ENCODE measurements at places on chromosomes 16 and 17. TPM values are rescaled to one million over a fixed set of nuclear protein-coding genes. Genes with fewer than 3 reads are reported as not detected.

- peak; percentile 24 for ATAC-seq
Observed at GRCh38 chr17:30336369-30337171, 2.7 kb upstream of the TMIGD1 start.

Gene PRAC2
- not detected for total RNA-seq

DNA sequence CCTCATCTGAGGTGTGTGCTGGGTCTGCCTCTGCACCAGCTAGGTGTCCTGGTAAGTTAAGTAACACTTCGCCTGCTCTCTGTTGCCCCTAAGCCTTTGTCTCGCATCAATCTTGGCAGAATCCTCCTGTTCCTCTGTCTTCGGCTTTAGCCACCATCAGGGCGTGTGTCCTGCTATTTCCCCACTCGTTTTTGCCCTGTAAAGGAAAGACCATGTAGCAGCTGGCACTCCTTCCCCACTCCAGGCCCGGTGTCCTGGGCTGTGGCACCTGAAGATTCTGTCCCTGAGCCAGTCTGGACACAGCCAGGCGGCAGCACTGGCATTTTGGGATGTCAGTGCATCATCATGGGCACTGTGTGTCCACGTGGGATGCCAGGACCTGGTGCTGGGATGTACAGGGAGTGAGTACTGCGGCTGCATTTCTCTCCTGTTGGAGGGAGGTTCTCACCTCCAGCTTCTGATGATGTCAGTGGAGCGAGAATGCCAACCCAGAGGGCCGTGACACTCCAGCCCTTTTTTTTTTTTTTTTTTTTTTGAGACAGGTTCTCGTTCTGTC lies 26.2 kb upstream of the FOXK2 start:
- peak; percentile 20 for ATAC-seq

Gene KRT15
- 2,810 TPM for total RNA-seq

DNA sequence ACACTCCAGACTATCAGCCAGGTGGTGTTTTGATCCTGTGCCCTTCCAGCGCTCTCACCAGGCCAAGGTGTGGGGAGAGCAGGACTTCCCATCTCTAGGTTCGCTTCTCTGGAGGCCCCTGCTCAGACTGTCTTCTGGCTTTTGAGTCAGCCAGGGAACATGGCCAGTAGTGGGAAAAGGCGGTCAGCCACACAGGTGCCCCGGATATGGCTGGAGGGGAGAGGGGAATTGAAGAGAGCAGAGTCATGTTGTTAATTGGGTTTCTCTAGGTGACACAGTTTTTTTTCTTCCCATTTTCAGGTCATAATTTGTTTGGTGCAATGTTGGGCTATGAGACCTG lies 1.5 kb downstream of the MINK1 start:
- no peak for ATAC-seq

Gene MPO
- not detected for total RNA-seq

- ATAC-seq = no peak
Observed at GRCh38 chr17:48732688-48733629, 4.4 kb upstream of the HOXB13 start.

Gene MRPS34
- 98.6 TPM for total RNA-seq

DNA sequence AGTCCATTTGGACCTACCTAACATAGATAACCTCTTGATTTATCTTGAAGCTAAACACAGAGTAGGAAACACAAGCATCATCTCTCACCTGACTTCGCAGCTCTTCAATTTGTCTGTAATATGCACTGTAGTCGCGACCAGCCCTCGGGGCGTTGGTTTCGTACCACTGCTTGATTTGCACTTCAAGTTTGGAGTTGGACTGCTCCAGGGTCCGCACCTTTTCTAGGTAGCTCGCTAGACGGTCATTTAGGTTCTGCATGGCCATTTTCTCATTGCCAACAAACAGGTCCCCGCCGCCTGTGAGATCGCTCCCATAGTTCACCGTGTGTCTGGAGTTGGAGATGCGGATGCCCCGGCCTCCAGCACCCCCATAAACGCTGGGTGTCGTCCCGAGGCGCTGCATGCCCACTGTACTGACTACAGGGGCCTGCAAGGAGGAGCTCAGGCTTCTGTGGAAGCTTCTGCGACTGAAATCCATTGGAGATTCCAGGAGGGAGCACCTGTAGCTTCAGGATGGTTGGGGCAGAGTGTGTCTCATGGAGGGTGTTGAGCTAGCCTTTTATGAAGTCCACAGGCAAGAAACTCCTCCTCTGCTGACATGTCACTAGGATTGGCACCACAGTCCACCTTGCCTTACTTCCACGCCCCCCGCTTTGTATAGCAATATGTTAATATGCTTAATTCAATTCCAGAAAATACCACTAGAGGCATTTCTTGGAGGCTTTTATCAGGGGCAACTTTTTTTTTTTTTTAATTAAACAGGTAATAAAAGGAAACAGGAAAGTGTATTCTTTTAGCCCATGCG lies at the start of gene KRT20:
Gene KRT20 (minus strand): TSS at position 535 of the 805 bp plus-strand sequence. CDS start 57 bp downstream, at position 478.
- no peak for ATAC-seq

GRCh38 chr16:86739808-86740207 lies 161.5 kb downstream of the FOXL1 start:
- ATAC-seq = no peak

Gene EPOP
- total RNA-seq = 4.9 TPM

DNA sequence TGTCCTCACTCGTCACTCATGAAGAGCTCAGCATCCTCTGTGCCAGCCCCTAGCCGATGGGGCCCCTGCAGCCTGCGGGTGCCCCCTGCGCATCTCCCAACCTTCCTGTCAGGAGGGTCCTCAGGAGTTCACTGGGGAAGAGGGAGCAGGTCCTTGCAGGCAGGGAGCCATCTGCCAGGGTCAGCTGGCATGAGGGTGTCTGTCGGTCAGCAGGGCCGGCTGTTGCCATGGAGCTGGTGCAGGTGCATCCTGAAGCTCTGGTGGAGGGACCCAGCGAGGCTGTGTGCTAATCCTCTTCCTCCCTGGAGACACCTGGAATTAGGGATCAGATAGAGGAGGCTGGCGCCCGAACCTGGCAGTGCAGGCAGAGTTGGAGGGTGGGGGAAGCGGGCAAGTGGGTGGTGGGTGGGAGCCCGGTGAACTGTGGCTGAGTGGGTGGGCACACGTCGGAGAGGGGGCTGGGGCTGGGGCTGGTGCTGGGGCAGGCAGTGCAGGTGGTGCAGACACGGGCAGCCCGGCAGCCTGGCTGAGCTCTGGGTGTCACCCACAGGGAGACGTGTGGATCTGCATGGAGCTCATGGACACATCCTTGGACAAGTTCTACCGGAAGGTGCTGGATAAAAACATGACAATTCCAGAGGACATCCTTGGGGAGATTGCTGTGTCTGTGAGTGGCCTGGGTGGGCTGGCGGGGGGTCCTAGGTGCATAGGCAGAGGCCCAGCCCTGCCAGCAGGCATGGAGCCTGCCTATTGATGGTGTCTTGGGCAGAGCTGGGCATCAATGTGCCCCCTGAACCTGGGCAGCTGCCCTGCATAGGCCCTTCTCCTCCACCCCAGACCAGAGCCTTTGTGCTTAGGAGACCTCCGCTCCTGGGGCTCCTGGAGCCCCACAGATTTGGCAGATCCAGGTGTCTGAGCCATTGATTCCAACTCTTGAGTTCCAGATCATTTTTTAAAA lies 17.4 kb downstream of the MAP2K3 start:
- no peak for ATAC-seq

DNA sequence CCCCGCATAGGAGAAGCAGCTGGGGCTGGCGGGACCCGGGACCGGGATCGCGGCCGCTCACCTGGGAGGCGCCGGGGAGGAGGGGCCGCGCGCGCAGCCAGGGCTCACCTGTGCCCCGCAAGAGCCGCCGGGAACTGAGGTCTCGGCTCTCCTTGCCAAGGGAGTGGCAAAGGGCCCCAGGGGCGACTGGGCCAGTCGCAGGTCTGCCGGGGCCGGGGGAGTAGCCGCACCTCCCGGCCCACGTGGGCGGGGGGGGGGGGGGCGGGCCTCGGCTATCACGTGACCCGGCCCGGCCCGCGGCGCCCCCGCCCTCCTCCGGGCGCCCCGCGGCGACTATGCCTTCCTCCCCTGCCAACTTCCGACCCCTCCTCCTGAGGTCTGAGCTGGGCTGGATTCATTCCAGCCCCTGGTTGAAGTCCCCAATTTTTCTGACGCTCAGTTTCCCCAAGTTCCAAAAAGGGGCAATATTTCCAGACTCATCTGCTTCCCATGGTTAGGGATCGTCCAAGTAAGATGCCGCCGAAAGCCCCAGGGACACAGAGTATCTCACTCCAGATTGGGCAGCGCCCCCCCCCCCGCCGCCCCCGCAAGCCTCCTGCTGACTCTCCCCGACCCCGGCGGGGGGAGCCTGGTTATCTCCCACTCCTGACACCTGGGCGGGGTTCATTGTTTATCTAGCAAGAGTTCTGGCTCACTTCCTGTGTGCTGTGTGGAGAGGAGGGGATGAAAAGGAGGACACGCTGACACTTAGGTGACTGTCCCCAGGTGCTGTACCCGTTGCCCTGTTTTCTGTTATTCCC lies at the start of gene TMC6:
Gene TMC6 (minus strand): TSS at position 205 of the 800 bp plus-strand sequence. CDS start 1,923 bp downstream, outside the sequence.
- ATAC-seq = peak; percentile 72

Gene ENPP7
- not detected for total RNA-seq

- ATAC-seq = peak; percentile 28
Observed at GRCh38 chr17:42547001-42547461, 5.7 kb upstream of the HSD17B1 start.

Gene SLC5A10
- 0.64 TPM for total RNA-seq
